ENCODE measurements at places on chromosomes 7 and 10.

- DNase-seq = no peak
Measured at GRCh38 chr7:130988443-130988842, 254.4 kb upstream of the KLF14 start.

DNA sequence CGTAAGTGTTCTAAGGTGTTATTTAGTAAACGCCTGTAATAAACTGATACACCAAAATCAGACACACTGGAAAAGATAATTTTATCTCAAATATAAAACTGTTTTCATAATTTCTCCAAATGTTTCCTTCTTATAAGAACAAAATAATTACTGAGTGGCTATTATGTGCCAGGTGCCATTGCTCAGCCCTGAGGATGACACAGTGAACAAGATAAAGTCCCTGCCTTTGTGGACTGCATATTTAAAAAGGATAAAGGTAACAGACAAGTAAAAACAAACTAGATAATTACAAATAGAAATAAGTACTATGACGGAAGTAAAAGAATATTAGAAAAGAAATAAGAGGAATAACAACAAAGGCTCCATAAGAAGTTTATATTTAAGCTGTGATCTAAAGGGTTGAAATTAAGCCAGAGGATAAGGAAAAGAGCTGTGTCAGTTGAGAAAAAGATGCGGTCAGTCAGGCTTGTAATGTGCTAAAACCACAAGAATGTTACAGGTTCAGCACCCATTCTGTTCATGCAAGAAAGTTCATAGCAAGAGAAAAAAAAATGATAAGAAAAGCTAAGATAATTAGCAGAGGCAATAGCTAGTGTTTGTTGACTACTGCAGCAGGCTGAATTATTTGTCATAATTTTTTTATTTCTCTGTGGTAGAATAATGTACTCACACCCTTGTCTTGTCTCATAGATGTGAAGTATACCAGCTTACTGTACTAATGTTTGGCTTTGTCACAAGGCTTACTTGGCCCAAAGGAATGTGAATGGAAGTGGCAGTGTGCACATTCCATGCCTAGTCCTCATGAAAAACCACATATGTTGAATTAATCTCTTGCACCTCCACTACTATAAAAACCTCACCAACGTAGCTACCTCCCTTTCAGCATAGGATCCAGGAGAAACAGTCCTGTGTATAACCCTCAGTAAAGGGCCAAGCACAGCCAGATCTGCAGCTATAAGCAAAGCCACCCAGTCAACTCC, 75.1 kb downstream of the CRPPA start:
- no peak for DNase-seq

DNA sequence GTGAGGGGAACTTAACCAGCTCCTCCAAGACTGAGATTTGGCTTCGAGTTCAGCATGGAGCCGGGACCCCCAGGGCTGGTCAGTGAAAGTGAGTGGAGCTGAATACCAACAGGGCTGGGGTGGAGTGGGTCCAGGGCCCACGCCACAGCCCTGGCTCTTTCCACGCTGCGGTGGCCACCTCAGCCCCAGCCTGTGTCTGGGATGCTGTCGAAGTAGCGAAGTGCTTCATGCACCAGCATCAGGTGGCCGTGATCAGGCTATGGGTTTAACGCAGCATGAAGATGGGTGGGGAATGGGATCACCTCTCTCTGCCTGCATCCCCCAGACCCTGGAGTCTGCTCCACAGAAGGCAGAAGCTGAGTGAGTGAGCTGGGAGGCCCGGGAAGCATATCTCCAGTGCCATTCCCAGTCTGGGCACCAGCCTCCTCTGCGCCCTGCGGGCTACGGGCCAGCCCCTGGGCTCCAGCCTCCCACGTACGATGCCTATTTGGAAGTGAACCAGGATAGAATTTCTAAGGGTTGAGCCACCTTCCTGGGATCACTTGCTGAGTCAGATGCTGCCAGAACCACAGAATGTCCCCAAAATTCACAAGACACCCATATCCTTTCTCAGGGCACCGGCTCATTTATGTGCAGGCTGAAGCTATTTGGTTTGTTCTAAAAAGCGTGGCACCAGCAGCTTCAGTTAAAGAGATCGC, 131.1 kb upstream of the CHST15 start:
- no peak for DNase-seq

GRCh38 chr7:26550492-26550891, 258.8 kb downstream of the SNX10 start:
- no peak for DNase-seq

- DNase-seq = no peak
Measured at GRCh38 chr10:130351466-130352290, 215.5 kb downstream of the GLRX3 start.

GRCh38 chr10:46540412-46541016, 15.9 kb downstream of the GPRIN2 start:
- no peak for DNase-seq

DNA sequence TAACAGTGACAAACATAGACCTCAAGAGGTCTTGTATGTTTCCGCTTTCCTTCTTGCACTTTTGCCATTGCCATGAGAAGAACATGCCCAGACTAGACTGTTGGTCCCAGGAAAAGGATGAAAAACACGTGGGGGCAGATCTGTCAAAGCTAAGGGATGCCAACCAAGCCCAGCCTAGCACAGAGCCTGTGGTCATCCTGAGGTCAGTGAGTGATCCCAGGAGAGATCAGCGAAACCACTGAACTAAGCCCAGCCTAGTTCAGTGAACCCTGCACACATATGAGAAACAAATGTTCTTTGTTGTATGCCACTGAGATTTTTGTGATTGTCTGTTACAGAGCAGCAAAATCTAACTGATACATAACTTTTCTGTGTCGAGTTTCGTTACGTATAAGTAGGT, 718.8 kb downstream of the MAGI2 start:
- no peak for DNase-seq

DNA sequence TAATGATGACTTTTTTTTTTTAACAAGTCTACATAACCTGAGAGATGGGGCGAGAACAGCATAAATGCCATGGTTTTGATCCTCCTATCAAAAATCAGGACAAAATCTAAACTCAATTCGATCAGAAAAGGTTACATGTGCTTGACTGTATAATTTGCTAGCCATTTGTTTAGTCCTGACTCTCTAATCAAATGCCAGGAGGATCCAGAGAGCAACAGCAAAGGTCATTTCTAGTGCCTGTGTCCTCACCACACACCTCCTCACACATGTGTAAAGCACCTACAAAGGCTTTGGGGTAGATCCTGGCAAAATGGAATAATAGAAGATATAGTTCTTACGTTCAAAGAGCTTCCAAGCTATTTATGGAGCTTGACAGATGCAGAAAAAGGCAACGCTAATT, 11.0 kb upstream of the FAS start:
- no peak for DNase-seq

DNA sequence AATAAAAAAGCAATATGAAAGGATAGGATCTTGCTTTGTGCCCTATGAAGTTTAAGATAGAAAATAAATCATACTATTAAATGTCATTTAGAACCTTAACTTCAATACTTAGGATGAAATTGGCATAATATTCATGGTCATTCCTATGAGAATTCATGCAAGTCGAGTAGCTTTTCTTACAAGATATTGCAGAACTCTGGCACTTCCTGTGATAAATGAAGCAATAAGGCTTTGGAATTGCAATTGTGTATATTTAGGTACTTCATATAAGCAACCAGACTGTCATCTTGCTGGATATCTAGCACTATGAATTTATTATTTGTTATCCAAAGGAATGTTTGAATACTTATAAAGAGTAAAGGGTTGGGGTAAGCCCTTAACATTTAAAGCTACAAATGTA, 116.5 kb downstream of the ZNF438 start:
- no peak for DNase-seq

DNA sequence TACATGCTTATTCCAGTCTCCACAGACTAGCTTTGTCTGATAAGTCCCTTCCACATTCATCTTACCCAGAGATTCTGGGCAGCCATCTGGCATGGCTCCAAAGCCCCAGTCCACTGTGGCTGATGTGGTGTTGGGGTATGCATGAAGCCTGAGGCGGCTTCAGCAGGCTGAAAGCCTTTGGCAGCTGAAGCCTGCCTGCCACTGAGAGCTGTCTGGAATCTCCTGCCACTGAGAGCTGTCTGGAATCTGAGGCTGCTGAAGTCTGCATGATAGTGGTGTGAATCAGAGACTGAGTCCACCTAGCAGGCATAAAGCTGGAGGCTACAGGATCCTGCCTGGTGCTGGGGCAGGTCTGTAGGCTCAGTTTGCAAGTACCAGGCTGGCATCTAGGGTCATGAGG, 87.1 kb downstream of the DYNC1I1 start:
- DNase-seq = no peak

DNA sequence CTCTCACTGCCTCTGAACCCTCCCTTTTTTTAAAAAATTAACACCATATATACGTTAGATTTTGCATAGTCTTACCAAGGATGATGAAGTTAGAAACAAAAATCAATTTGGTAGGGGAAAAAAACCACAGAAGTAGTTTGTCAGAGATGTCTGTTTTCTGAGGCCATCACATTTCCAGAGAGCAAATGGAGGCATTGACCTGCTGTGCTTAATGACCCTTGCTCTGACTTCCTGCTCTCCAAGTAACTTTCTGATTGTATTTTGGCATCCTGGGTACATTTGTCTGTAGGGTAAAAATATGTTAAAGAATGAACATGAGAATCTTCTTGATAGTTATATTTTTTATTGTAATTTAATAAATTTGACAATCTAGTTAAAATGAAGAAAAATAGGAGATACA, 140.2 kb downstream of the LCOR start:
- DNase-seq = no peak

- DNase-seq = no peak
Measured at GRCh38 chr7:132029369-132030085, 473.1 kb upstream of the PODXL start.

DNA sequence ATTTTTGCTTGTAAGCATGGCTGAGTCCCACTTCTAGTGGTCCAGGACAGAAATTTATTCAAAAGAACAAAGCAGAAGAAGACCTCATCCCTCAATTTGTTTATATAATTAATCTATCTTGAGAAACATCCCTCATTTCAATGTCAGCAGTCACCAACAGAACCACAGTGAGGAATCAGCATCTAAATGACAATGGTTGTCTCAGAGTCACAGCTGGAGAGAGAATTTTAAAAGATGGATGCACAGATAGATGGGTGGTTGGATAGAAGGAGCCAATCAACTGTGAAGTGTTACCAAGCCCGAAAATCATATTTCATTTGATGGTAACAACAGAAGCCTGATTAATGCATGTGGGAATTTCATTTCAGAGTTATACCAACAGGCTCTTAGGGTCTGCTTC, 55.0 kb downstream of the ICA1 start:
- DNase-seq = no peak

DNA sequence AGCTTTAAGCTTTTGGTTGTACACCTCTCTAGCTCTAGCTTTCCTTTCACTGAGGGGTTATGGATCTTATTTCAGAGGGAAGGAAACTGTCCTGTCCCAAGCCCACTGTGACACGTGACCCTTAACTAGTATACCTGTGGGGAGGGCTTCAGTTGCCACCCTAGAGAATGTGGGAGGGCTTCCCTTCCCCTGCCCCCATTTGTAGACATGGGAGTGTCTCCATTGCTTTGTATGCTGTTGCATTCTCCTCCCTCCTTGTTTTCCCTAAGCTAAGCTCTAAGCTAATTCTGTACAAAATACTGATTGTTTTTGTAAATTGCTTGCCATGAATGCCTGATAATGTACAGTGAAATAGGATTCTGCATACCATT, 11.2 kb downstream of the LUC7L2 start:
- DNase-seq = no peak

- no peak for DNase-seq
Measured at GRCh38 chr7:45921699-45922519, 837 bp upstream of the IGFBP3 start.

- no peak for DNase-seq
Measured at GRCh38 chr7:130752424-130752823, 18.4 kb upstream of the KLF14 start.

DNA sequence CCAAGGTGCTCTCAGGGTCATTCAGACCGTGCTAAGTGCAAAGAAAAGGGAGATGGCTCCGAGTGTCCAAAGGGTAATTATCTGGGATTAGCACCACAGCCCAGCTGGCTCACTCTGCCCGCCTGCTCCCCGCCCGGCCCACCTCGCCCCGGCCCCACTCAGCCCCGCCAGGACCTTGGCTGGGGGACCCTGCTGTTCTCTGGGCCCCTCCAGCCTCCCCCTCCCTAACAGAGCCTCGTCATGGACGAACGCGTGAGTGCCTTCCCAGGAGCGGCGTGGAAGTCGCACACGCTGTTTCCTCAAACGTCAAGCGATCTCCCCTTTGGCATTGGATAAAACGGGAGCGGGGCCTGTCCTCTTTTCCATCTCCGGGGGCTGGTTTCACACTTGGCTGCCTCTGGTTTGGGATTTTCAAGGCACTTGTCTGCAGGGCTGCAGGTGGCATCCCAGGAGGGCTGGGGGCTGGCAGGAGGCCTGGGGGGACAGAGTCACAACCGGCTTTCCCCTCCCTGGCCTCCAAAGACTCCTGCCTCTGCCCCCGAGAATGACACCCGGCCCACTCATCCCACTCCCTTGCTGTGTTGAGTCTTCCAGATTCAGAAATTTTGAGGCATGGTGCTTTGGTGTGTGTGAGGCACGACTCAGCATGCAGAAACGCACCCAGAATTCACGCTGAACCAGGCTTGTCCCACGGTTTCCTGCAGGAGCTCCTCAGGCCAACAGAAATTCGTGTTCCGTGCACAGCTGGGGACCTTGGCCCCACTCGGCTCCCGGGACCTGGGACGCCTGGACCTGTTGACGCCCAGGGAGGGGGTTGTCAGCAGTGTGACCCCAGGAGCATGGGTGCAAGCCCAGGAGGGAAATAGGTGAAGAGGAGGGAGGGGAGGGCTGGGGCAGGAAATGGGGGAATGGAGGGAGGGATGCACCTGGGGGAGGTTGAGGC, 110.0 kb downstream of the PDGFA start:
- no peak for DNase-seq

GRCh38 chr7:106604303-106604924, 56.5 kb downstream of the CCDC71L start:
- DNase-seq = no peak

DNA sequence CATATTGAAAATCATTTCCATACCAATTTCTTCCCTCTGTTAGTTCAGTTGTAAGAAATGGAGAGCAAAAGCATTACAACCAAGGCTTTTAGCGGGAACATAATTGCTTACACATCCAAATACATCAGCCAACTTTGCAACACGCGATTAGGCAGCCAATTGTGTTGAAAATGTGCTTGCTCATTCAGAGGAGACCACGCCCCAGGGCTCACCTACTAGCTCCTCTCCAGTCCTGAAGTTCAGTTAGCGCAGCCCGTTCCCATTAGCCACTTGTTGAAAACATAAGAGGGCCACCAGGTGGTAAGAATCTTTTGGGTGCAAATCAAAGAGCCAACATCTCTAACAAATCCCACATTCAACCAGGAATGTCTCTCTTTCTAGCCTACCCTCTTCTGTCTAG, 213.2 kb upstream of the MDFIC start:
- DNase-seq = no peak

GRCh38 chr7:148485618-148486017, 104.9 kb upstream of the C7orf33 start:
- no peak for DNase-seq

- no peak for DNase-seq
Measured at GRCh38 chr10:67119651-67120050, 193.8 kb downstream of the LRRTM3 start.

- DNase-seq = no peak
Measured at GRCh38 chr7:68173513-68173912, 1176.9 kb downstream of the TYW1 start.

- no peak for DNase-seq
Measured at GRCh38 chr7:148962823-148963582, 65.3 kb downstream of the PDIA4 start.

Measured in nucleus accumbens (tissue), 56 donors.